ENCODE measurements at places on chromosomes 3 and 15. TPM values are rescaled to one million over a fixed set of nuclear protein-coding genes. Genes with fewer than 3 reads are reported as not detected.

DNA sequence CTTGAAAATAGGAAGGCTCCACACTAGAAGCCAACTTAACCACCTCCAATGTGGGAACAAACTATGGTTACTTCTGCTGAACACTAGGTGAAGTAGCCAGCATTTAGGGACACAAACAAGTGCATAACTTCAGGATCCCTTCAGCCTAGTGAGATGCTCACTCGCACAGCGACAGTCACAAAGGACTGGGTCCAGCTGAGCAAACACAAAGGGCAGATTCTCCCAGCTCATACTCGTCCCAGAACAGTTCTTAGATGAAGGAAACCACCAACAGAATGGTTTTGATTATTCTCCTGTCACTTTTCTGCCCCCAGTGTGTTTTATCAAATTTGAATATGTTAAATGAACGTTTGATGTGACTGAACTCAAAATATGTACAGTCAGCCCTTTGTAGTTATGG lies 201.6 kb downstream of the KCNAB1 start:
- DNase-seq: no peak

DNA sequence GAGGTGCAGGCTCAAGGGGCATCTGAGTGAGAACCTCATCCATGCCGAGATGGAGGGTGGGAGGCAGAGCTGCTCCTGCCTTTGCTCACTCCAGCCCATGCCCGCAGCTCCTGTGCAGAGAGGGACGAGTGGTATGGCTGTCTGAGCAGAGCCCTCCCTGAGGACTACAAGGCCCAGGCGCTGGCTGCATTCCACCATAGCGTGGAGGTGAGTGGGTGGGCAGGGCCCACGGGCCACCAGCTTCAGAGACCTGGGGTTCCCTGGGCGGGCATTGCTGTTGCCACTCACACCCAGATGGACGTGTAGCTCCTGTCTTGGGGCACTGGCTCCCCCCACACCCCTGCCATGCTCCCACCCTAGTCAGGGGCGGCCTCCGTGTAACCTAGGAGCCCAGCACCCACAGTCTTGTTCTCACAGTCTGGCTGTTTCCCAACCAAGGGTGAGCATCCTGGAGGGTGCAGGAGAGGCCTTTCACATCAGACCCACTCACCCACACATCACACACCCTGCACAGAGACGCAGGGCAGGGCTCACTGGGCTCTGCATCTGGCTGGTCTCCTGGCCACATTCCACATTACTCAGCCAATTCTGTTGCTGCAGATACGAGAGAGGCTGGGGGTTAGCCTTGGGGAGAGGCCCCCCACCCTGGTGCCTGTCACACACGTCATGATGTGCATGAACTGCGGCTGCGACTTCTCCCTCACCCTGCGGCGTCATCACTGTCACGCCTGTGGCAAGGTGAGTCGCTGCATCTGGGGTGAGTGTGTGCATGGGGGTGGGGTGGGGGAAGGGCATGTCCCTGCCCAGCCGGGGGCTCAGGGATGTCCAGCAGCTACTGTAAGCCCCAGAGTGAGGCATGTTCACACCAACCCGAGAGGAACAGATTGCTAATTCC lies 25.3 kb upstream of the NR2C2 start:
- DNase-seq: no peak

DNA sequence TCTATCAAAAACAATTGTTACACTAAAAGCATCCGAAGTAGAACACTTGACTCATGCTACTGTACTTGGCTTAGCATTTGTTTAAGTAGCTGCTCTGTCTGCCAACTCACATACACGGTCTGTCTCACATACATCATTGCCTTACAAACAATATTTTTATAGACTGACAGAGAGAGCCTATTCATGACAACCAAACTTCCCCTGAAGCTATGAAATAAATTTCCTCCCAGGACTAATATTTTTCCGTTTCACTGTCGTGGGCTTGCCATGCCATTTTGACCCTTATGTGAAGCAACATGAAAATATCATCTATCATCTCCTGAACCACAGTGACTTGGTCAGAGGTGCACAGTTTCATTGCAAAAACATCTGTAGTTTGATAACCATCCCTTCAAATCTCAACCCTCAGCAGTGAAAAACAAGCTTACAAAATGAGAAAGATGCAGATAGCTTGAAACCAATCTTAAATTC lies 66.5 kb upstream of the PYGO1 start:
- no peak for DNase-seq

DNA sequence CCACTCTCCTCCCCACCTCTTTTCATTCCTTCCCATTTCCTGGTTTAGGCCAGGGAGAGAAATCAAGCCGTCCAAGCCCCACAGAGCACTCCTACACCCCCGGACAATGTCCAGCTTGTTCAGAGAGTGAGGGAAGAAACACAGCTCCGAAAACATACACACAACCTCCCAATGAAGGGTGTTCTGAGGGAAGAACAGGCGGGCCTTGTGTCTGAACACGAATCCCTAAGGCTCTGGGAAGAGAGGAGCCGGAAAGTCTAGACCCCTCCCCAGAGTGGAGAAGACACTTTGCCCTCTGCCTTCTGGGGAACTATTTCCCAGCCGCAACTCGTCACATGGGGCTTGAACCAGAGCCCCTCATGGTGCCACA lies 30.5 kb downstream of the ACAN start:
- no peak for DNase-seq

GRCh38 chr15:98874773-98875172 lies 132.8 kb downstream of the PGPEP1L start:
- no peak for DNase-seq

DNA sequence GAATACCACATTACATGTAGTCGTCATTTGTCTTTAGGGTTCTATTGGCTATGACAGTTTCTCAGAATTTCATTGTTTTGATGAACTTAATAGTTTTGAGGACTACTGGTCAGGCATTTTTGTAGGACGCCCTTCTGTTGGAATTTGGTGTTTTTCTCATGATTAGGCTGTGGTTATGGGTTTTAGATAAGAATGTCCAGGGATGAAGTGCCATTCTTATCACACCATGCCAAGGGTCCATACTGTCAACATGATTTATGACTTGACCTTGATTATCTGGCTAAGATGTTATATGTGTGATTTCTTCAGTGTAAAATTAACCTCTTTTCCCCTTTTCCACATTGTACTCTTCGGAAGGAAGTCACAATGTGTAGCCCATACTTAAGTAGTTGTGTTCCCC lies 135.3 kb downstream of the DIPK2A start:
- no peak for DNase-seq

DNA sequence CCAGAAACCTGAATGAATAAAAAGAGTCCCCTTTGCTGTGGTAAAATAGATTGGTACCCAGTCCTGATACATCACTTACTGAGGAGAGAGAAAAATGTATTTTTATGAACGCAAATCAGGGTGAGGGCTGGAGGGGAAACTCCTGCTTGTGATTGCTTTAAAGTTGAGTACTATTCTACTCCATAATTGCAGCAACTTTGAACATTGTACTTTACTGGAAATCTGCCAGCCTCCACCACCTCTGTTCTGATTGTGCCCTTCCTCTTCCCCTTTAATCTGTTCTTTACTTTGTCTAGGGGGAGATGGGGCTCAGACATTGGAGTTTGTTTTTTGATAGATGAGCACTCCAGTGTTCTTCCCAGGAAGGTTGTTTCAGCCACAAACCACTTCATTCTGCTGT lies 81.9 kb downstream of the C3orf38 start:
- no peak for DNase-seq

GRCh38 chr15:50140098-50140497 lies 21.1 kb upstream of the ATP8B4 start:
- no peak for DNase-seq

DNA sequence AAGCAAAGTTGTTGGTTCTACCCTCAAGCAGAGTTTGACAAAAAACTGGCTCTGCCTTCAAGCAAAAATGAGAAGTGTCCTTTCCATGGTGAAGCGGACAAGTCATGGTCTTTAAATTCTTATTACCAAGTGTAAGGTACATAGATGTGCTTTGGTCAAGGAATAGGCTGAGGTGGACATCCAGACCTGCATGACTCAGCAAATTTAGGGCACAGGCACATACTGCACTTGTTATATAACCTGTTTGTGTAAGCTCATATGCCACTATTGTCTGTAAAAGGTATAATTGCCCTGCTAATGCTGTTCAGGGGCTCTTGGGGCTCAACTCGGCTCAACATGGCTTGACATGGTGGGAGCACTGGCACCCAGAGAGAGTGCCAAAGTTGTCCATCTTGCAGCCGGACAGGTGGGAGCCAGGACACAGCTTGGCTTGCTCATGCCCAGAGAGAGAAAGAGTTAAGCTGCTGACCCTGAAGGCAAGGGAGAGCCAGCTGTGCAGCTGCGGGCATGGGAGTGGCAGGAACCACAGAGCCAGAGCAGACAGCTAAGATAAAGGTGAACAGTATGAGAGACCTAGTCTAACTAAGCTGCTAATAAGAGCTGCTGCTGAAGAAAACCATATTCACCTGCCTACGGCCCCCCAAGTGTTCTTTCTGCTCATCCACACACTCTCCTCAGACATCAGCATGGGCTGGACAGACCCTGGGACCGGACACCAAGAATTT lies 17.7 kb downstream of the MCCC1 start:
- no peak for DNase-seq

- DNase-seq: no peak
These were observed 44.4 kb upstream of the B3GALNT1 start for GRCh38 chr3:161149529-161149928.

GRCh38 chr3:186839874-186840641 lies 2.5 kb upstream of the ADIPOQ start:
- DNase-seq: no peak

DNA sequence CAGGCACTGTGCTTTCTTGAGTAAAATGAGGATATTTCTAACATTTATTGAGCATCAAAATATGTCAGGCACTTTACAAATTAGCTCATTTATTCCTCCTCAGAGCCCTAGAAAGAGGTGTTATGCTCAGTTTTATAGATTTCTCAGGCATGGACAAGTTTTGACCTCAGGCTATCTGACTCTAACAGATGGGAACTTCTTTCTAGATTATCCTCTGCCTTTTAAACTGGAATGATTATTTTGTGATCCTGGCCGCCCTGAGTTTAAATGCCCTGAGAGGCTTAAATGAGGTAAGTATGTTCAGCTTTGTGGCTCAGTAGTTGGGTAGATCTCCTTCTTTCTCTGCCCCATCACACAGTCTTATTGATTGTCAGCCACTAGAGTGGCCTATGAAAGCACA lies 32.3 kb upstream of the ATP1B3 start:
- DNase-seq: no peak

DNA sequence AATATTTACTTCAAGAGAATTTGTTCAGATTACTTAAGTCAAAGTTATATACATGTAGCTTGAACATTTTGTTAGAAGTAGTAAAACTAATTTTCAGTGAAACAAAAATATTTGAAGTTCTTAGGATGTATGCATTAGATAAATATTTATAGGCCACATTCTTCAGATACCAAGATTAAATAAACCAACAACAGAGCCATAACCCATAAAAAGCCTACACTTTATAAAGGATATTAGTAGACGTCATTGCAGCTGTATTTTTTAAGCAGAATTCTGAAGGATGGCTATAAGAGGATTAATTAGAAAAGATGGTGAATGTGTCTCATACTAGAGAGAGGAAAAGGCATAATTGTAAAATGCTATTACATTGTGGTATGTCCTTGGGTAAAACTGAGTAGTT lies 449.7 kb upstream of the ALCAM start:
- no peak for DNase-seq

- no peak for DNase-seq
These were observed 75.0 kb downstream of the LRRC49 start for GRCh38 chr15:70967646-70968045.

DNA sequence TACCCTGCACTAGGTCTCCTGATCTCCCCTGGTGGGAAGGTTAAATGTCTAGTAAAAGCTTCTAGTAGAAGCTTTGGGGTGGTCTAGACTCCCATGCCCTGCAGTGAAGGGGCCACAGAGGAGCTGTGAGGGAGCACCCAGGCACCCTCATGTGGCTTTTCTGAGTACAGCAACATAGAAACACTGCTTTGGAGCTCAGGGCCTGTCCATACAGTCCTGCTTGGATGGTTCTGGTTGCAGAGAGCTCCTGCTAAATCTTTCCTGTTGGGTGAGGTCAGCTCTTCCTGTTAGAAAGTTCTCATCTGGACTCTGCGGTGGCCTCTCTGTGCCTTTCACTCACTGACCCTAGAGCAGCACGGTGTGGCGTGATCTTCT lies 47.8 kb downstream of the GPD1L start:
- DNase-seq: no peak

DNA sequence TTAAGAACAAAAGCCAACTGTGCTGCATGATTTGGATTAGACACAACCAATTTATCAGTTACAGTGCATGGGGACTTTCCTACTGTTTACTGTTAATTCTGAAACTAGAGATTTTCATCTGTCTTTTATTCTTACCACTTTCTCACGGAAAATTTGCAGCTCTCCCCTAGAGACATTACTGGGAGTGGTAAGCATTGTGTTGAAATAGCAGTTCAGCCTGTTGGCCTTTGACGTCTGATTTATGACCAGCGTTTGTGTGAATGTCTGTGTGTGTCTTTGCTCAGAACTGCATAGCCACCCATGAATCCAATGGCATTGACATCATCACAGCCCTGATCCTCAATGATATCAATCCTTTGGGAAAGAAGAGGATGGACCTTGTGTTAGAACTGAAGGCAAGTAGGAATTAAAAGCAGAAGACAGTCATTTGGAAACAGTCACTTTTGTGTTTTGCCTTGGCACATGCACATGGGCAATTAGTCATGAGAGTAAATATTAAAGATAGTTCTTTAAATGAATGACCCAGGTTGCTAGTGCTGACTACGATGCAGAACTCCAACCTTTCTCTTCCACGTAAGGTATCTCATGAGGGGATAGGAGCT lies 202.2 kb upstream of the BHLHE40 start:
- peak; percentile 46 for DNase-seq

DNA sequence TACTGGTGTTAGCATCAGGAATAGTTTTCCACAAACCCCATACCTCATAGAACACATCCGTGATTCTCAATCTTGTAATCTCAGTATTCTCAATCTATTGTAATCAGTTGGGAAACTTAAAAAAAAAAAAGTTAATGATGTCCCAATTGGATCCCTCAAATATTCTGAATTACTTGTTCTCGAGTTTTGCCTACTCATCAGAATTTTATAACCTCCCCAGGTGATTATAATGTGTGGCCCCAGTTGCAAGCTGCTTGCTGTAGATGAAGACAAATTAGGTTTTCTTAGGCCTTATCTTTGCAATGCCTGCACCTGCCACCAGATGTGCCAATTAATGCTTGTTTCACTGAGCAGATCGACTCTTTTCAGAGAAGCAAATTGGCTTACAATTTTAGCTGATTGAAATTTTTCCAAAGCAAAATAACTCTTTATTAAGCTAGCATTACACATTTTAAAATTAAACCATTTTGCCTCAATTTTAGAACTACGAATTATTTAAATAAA lies 19.0 kb upstream of the DIPK2A start:
- DNase-seq: no peak

DNA sequence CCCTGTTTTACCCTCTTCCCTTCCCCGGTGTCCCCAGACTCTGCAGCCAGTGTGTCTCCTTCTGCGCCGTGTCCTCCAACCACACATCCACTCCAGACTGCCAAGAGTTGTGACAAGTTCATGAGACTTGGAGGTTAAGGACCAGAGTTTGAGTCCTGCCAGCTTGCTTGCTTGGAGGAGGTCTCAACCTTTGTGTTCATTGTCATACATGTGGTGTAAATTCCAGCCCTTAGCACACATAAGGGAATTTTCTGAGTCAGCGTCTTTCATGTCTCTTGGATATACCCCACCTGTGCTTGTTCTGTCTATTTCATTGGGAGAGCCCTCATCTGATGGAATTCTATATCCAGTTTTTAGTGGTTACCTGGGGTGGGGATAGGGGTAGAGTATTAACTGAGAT lies 13.3 kb downstream of the CORO2B start:
- DNase-seq: no peak

GRCh38 chr3:10434938-10435336 lies 70.4 kb downstream of the ATP2B2 start:
- DNase-seq: no peak

FOXP1 gene
- 68.8 TPM for total RNA-seq

SCG5 gene
- total RNA-seq: 4.3 TPM

LIPH gene
- not detected for total RNA-seq

COLQ gene
- 4.7 TPM for total RNA-seq

SLC9C1 gene
- total RNA-seq: not detected
